ENCODE measurements at places on chromosomes 3 and 15. TPM values are rescaled to one million over a fixed set of nuclear protein-coding genes. Genes with fewer than 3 reads are reported as not detected.

DNA sequence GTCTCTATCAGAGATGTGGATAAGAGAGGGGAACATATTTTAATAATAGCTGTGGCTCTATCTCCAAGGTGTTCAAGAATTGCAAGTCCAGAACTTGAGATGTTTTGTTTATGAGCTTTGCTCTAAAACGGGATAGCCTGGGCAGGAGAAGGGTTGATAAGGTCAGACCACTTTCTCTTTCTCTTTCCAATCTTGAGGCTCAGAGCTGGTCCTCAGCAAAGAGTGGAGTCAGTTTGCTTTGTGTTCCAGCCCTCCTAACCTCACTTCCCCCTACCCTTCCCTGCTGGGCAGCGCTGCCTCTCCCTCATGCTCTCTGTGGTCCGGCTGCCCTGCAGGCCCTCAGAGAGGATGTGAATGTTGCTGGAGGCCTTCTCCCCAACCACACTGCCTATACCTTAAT is 13.8 kb downstream of the KLHL6 start:
- no peak overlapping the region for H3K27ac ChIP-seq
- no peaks in the 10 kb centered on the region for H3K27me3 ChIP-seq
- H3K36me3 ChIP-seq: no peaks in the 10 kb centered on the region
- no peak for DNase-seq
- H3K4me1 ChIP-seq: peaks cover 10% of the 10 kb centered on the region

Gene TTLL13
- not detected for total RNA-seq

- H3K4me1 ChIP-seq: no peaks in the 10 kb centered on the region
- peaks cover 54% of the 10 kb centered on the region for H3K27me3 ChIP-seq
- H3K4me3 ChIP-seq: no peak overlapping the region
- no peak overlapping the region for H3K27ac ChIP-seq
- H3K36me3 ChIP-seq: peaks cover 3% of the 10 kb centered on the region
- no peak for DNase-seq
Observed at GRCh38 chr3:37502621-37503020, 328.2 kb upstream of the LRRFIP2 start.

Gene CAMKV
- total RNA-seq: not detected

GRCh38 chr3:3771567-3771966 is 27.7 kb upstream of the LRRN1 start:
- H3K4me3 ChIP-seq: no peak overlapping the region
- H3K4me1 ChIP-seq: no peaks in the 10 kb centered on the region
- no peak for DNase-seq
- no peak overlapping the region for H3K27ac ChIP-seq
- no peaks in the 10 kb centered on the region for H3K36me3 ChIP-seq

Gene FOXB1
- total RNA-seq: not detected

GRCh38 chr15:88511161-88511560 is 35.3 kb downstream of the DET1 start:
- no peak overlapping the region for H3K4me3 ChIP-seq
- no peak for DNase-seq
- peaks cover 20% of the 10 kb centered on the region for H3K36me3 ChIP-seq
- no peaks in the 10 kb centered on the region for H3K4me1 ChIP-seq
- no peaks in the 10 kb centered on the region for H3K27me3 ChIP-seq
- no peak overlapping the region for H3K27ac ChIP-seq

GRCh38 chr15:72487070-72487797 is 13.1 kb downstream of the ARIH1 start:
- no peaks in the 10 kb centered on the region for H3K27me3 ChIP-seq
- H3K36me3 ChIP-seq: peaks cover 21% of the 10 kb centered on the region
- no peak overlapping the region for H3K4me3 ChIP-seq
- no peak for DNase-seq
- no peak overlapping the region for H3K27ac ChIP-seq

DNA sequence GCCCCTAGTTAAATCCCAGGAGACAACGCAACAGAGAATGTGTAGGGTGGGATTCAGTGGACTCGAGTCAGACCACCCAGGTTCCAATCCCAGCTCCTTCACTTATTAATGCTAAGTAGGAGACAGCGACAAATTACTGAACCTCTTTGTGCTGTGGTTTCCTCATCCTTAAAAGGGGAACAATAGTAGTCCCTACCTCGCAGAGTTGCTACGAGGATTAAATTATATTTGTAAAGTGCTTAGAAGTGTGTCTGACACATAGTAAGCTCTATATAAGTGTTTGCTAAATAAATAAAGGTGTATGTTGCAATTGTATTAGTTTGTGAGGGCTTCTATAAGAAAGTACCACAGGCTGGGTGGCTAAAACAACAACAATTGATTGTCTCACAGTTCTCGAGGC is 58.0 kb upstream of the PPARG start:
- peaks cover 28% of the 10 kb centered on the region for H3K4me1 ChIP-seq
- no peaks in the 10 kb centered on the region for H3K36me3 ChIP-seq
- H3K4me3 ChIP-seq: no peak overlapping the region
- H3K27ac ChIP-seq: no peak overlapping the region
- DNase-seq: no peak

GRCh38 chr3:73228959-73229358 is 167.5 kb downstream of the EBLN2 start:
- H3K36me3 ChIP-seq: no peaks in the 10 kb centered on the region
- H3K27ac ChIP-seq: no peak overlapping the region
- peaks cover 13% of the 10 kb centered on the region for H3K4me1 ChIP-seq
- H3K4me3 ChIP-seq: no peak overlapping the region
- H3K27me3 ChIP-seq: no peaks in the 10 kb centered on the region

GRCh38 chr3:184562878-184563560 is 1.4 kb downstream of the EPHB3 start:
- H3K36me3 ChIP-seq: no peaks in the 10 kb centered on the region
- H3K27me3 ChIP-seq: no peaks in the 10 kb centered on the region
- peak overlapping the region; percentile 83 for H3K4me3 ChIP-seq
- H3K4me1 ChIP-seq: peaks cover 53% of the 10 kb centered on the region

Gene CIB2
- 0.30 TPM for total RNA-seq

DNA sequence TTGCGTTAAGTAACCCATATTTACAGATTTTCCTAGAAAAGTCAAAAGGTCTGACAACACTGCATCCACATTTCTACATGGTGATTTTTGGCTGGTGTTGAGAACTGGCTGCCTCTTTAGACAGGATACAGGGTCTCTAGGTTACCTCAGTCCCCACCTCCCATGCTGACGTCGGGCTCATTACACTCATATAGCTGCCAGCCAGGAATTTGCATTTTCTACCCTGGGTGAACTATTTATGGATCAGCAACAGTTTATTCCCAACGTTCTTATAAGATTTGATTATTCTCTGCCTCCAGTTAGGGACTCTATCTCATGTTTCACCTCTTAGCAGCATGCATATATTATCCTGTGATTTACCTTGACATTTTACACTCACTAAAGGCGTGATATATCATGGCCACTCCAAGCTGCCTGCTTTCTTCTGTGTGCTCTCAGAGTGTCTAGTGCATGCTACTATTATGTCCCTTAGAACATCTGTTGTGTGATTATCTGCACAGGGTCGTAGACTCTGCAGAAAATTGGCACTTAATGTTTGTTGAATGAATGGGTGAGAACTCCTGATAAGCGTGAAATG is 49.0 kb downstream of the CLDN11 start:
- H3K27me3 ChIP-seq: peaks cover 11% of the 10 kb centered on the region
- H3K36me3 ChIP-seq: no peaks in the 10 kb centered on the region
- no peak overlapping the region for H3K27ac ChIP-seq
- H3K4me3 ChIP-seq: no peak overlapping the region

- H3K4me1 ChIP-seq: no peaks in the 10 kb centered on the region
- H3K27me3 ChIP-seq: peaks cover 86% of the 10 kb centered on the region
- no peak overlapping the region for H3K27ac ChIP-seq
Observed at GRCh38 chr3:173660645-173661299, 263.2 kb downstream of the NLGN1 start.

All from MCF 10A (cell line).